ENCODE measurements at places on chromosomes 2 and 18.

DNA sequence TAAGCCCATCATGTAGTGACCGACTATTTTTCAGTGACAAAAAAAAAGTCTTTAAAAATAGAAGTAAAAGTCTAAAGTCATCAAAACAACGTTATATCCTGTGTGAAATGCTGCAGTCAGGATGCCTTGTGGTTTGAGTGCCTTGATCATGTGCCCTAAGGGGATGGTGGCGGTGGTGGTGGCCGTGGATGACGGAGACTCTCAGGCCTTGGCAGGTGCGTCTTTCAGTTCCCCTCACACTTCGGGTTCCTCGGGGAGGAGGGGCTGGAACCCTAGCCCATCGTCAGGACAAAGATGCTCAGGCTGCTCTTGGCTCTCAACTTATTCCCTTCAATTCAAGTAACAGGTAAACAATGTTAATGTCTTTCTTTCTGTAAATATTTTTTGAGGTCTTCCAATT lies at the start of gene CD28:
Gene CD28 (plus strand): TSS at position 237 of the 400 bp plus-strand sequence. CDS start 58 bp downstream, at position 295.
- no peak for DNase-seq

DNA sequence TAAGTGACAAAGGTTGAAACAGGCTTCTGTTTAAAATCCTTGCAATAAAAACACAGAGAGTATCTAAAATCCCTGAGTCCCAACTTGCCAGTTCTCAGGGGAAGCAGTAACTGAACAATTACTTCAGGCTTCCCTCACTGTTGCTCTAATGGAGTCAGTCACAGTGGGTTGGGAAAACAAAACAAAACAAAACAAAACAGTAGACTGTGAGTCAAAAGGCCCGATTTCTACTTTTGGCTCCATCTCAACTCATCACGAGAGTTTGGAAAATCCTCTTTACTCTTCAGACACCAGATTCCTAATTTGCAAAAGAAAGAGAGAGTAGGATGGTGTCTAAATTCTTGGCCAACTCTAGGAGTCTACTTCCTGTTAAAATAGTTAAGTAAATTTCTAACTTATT lies 1.1 kb downstream of the FSHR start:
- DNase-seq, result no peak

GRCh38 chr2:65504201-65504600 lies 71.8 kb upstream of the SPRED2 start:
- DNase-seq, result no peak

DNA sequence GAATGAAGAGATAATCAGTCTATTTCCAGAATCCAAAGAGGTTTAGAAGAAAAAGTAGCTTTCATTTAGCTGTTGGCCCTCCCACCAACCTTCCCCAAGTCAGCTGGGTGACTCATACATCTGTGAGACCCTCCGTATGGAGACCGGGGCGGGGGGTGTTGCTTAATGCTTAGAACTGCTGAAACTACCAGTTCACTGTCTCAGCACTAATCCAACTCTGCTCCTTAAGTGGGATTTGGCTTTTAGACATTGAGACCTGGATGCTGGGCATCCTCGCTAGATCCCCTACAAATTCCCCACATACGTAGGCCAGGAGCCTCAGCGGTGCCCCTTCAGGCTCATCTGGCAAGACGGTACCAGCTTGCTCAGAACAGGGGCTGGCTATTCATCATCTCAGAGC lies at the start of gene SAG:
Gene SAG (plus strand): TSS at position 252 of the 400 bp plus-strand sequence. CDS start 1,374 bp downstream, outside the sequence.
- no peak for DNase-seq

DNA sequence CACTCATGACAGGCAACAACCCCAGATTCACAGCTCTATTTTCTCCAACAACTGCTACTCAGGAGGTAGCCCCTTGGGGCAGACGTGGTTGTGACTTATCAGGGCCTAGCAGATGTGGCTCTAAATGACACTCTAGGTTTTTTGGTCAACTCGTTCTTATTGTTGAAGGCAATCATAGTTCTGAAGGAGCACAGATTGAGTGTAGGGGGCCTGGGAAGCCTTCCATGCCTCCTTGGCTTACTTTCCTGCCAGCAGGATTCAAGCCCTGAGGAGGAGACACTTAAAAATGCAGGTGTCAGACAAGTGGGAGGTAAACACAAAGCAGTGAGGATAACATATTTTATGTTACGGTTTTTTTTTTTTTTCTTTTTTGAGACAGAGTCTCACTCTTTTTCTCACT lies 23.5 kb upstream of the SUCLG1 start:
- DNase-seq, result no peak

GRCh38 chr2:212311807-212312404 lies 226.7 kb downstream of the ERBB4 start:
- no peak for DNase-seq

GRCh38 chr2:146734042-146734820 lies 1110.6 kb upstream of the ACVR2A start:
- DNase-seq, result no peak

- no peak for DNase-seq
Measured at GRCh38 chr2:8514796-8515758, 166.8 kb upstream of the ID2 start.

GRCh38 chr2:38076152-38076709 lies 280 bp upstream of the CYP1B1 start:
- DNase-seq, result no peak

GRCh38 chr2:240170354-240170735 lies 29.9 kb upstream of the OTOS start:
- DNase-seq, result no peak

GRCh38 chr18:27750014-27750413 lies 426.9 kb downstream of the CDH2 start:
- DNase-seq, result no peak

GRCh38 chr2:230879271-230879882 lies 14.6 kb downstream of the ITM2C start:
- no peak for DNase-seq

DNA sequence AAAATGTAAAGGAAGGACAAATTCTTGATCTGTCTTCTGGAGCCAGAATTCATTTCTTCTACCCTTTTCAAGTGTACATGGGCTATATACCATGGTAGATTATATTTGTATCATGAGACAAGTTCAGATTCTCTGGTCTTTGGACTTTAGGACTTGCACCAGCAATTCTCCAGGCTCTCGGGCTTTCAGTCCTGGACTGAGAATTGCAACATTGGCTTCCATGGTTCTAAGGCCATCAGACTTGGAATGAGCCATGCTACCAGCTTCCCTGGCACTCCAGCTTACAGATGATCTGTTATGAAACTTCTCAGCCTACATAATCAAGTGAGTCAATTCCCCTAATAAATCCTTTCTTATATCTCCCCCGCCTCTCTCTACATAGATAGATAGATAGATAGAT lies 33.3 kb downstream of the SRD5A2 start:
- DNase-seq, result no peak
